ENCODE measurements at places on chromosomes 7 and 10.

DNA sequence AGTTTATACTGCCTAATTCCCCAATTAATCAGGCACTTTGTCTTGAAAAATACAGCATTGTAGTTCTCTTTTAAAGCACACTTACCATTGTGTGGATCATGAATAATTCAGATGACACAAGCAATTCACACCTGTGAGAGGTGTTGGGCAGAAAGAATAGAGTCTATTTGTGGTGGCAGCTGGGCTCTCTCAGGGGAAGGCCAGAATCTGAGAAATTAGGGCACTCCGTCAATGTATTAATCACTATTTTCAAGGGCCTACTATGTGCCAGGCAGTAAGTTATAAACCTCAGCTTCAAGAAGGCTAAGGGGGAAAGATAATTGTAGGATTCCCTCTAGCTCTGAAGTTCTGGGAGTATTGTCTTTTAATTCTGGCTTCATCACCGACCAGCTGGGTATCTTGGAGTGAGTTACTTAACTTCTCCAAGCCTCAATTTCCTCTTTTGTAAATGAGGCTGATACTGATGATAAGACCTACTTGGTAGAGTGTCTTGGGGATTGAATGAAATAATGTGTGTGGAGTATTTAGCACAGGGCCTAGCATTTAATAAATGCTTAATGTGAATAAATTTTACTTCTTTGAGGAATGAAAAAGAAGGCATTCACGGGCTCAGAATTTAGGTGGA is 2.5 kb downstream of the CHN2 start:
- DNase-seq: no peak

DNA sequence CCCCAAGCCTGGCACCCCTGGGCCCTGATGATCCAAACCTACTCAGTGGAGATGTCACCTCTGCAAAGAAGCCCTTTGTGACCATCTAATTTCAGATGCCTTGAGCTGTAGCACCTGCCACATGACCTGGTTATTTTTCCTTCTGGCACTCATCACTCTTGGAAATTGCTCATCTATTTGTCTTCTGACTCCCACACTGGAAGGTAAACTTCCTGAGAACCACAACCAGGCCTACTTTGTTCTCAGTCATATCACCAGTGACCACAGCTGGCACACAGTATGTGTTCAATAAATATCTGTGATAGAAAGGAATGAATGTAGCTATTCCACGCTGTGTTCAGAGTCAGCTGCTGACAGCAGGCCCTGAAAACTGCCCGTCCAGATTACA is 97.1 kb downstream of the SH3PXD2A start:
- no peak for DNase-seq

DNA sequence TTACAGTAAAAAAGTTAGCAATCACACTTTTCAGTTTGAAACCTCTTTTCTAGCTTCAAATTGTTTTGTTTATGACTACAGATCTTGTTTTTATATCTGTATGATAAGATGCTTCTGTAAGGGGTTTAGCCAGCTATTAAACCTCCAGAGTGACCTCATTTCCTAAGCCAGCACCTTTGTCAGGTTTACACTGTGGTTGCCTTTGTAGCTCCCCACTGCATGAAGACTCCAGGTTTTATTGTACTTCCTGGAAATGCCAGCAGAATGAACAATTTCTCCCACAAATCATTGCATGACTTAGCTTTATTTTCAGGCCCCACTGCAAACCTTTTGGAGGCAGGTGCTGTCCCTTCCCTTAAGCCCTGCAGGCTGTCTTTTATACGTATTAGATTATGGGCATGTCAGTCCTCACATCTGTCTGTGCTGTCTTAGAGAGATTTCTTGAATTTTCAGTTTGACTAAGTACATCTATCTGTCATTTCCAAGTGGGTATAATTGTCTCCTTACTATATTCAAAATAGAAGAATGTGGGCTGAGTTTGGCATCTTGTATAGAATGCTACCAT is 8.2 kb upstream of the AGR3 start:
- no peak for DNase-seq

DNA sequence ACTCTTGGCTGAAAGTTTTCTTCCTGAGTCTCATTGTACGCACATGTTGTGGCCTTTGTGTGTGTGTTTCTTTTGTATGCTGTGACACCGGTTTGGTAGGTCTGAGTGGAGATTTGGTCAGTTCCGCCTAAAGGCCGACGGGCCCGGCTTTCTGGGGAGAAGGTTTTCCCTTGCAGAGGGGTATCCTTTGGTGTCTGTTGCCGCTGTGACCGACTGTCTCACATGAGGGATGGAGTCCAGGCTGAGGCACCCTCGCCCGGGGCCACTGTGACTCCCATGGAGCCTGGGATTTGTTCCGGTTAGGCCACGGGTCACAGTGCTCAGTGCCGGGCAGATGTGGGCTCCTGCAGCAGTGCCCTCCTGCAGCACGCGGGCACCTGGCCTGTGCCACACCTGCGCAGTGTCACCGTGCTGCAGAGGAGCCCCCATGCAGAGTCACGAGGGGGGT is 19.4 kb downstream of the INPP5A start:
- no peak for DNase-seq

GRCh38 chr10:117353684-117354083 is 21.6 kb downstream of the PDZD8 start:
- no peak for DNase-seq

- no peak for DNase-seq
These were observed 129.9 kb downstream of the KBTBD2 start for GRCh38 chr7:32761451-32762205.

- DNase-seq: no peak
These were observed 4.2 kb downstream of the ELN start for GRCh38 chr7:74032191-74032490.

- peak; percentile 94 for DNase-seq
These were observed at the start of gene YKT6 for GRCh38 chr7:44200699-44201461. Gene YKT6 (plus strand): TSS chr7:44200978. CDS start chr7:44201136, 158 bp downstream.

DNA sequence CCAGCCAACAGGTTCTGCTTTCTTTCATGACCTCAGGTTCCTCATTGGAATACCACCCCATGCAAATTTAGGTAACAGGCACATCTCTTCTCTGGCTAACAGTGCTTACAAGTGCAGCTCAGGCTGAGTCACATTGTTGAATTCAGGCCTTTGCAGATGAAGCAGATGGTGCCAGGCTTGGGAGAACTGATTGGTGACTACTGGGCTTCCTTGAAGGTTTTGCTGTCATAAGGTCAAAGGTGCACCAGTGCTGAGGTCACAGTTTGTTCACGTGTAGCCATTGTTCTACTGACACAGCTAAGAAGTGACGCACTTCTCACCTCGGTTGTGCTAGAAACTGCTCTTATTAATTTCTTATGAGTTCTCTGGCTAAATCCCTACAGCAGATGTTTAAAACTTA is 128.6 kb upstream of the BMPER start:
- DNase-seq: no peak

DNA sequence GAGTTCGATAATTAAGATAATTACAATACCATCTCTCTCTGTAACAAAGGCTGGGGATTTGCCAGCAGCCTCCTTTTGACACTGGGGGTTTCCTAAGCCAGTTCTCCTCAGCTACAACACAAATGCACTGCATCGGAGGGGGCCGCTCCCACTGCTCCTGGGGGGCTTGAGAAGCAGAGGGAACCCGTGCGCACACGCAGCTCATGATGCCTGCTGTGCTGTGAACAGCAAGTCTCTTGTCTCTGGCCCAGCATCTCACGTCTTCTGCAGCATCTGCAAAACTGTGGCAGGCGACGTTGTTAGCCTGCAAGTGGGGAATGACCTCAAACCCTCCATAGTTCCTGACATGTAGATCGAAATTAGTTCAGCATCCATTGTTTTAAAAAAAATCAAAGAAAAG is 5.5 kb downstream of the VIPR2 start:
- no peak for DNase-seq

DNA sequence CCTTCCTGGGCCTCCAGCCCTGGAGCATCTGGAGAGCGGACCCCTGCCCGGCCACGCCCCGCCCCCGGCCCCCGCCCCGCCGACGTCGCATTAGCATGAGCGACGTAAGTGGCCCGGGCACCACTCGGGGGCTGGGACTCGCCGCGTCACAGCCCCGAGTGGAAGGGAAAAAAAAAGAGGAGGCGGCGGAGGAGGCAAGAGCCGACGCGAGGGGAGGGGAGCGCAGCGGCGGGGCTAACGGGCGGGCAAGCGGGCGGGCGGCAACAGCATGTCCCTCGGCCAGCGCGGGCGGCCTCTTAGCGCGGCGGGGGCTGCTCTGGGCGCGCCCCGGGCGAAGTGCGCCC is at the start of gene SLC18A3:
SLC18A3 (plus strand) TSS at position 197 of the 344 bp plus-strand sequence. CDS start 431 bp downstream, outside the sequence.
- no peak for DNase-seq

- DNase-seq: no peak
These were observed 99.3 kb upstream of the DDC start for GRCh38 chr7:50664461-50664922.

DNA sequence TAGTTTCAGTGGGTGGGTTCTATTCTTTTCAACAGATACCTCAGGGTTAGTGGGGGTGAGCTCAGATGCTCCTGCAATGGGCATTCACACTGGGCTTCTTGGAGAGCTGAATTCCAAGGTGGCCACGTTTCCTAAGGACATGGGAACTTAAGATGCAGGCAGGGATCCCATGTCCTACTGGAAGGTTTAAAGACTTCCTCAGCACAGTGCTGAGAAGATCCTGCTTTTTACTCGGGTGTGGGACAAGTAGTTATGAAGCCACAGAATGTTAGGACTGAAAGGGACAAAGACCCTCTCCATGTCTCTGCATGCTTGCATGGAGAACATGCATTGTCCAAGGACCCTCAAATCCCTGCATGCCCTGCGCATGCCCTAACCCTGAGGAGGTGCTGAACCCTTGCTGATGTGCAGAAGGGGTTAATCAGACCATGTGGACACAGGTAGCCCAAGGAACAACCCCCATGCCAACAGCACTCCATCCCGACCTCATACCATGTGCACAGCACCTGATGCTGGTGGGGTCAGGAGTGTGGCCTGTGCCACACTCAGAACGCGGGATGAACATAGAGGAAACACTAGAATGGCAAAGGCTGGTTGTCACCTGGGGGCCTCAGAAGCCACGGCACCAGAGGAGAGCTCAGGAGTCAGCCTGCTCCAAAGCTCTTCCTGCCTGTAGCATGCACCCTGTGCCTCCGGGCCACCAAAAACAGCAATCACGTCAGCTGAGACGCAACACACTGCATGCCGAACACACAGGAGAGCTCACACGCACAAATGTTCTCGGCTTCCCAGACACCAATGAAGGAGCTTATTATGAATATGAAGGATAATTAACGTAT is 15.2 kb downstream of the IL2RA start:
- no peak for DNase-seq

- no peak for DNase-seq
These were observed 90.1 kb downstream of the HIF1AN start for GRCh38 chr10:100625816-100626215.

- DNase-seq: no peak
These were observed 26.6 kb downstream of the FAM3C start for GRCh38 chr7:121369462-121369861.

DNA sequence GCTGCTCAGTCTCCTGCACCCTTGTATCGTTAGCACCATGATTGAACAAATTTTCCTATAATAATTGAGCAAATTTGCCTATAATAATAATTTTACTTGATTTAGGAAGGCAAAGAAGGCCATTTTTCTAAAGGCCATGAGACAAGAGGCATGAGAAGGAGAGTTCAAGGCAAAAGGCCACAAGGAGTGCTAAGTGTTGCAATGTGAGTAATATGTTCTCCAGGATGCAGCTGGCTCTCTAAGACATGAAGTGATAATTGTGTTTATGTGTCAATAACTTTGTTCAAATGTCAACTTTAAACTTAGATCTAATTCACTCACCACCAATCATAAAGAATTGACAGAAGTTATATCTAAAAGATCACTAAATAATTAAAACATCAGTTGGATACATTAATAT is 53.8 kb downstream of the SGCE start:
- DNase-seq: no peak

DNA sequence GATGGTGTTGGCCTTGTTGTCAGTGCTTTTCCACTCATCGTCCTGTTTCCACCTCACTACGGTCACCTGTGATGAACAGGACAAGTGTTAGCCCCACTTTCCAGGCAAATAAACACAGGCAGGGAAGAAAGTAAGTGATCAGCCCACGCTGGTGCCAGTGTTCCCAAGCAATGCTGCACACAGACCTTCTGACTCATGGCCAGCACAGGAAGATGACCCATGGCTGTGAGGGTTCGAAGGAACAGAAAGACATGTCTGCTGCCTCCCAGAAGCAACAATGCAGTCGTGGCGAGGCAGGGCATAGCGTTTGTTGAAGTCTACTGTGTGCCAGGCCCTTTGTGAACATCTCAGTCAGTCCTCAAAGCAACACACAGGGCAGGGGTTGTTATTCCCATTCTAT is 35.7 kb downstream of the SLC29A3 start:
- no peak for DNase-seq

GRCh38 chr7:106823631-106824030 is 41.5 kb upstream of the PIK3CG start:
- no peak for DNase-seq

- no peak for DNase-seq
These were observed 7.4 kb downstream of the KEL start for GRCh38 chr7:142954680-142955268.

DNA sequence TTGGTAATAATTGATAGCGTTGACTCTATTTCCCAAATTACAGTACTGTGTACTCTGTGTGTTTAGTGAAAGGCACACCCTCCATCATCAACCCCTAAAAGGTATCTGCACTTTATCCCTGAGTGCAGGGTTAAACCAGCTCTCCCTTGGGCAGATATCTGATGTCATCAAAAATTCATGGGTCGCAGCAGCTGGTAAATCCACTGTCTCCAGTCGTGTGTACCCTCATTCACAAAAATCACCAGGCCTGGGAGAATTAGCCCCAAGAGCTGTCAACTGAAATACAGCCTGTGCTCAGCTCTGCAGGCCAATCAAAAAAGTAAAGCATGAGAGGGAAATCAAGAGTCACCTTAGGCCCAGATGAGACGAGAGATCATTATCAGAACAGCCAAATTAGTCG is 103.7 kb downstream of the HIP1 start:
- DNase-seq: no peak

- no peak for DNase-seq
These were observed 68.1 kb downstream of the CNOT4 start for GRCh38 chr7:135441791-135442190.

DNA sequence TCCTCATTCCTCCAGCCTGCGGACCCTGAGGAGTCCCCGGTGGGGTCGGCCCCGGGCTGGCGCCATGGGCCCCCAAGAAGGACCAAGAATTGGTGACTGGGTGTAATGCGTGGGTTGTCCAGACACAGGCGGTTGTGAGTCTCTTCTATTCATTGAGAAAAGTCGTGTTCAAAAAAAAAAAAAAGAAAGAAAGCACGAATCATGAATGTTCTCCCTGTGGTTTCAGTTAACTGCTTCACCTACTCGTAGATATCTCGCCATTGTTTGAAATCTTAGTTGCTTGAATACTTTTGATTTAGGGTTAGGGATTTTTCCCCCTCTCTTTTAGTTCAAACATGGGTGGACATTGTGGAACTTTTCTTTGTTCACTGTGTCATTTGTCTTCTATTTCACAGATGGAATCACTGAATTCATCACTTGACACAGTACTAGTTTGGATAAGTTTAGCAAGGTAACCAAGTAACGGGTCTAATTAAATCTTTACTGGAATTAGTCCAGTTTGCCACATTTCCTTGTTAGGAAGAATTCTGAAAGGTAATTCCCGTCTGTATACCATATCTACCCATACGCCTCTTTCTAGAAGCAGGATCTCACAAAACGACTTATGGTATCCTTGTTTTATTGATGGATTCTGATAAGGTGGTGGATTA is 775 bp downstream of the STARD3NL start:
- peak; percentile 54 for DNase-seq

GRCh38 chr7:111324228-111324627 is 233.3 kb downstream of the LRRN3 start:
- no peak for DNase-seq
